ENCODE measurements at places on chromosomes 2 and 18. TPM values are rescaled to one million over a fixed set of nuclear protein-coding genes. Genes with fewer than 3 reads are reported as not detected.
A peak's percentile ranks its signal among the peaks of the same experiment; 100 is the strongest.

- DNase-seq: no peak
These were observed 764.3 kb downstream of the METTL4 start for GRCh38 chr18:1806884-1807615.

GRCh38 chr2:67898595-67898994, 164.2 kb downstream of the C1D start:
- no peak for DNase-seq

DNA sequence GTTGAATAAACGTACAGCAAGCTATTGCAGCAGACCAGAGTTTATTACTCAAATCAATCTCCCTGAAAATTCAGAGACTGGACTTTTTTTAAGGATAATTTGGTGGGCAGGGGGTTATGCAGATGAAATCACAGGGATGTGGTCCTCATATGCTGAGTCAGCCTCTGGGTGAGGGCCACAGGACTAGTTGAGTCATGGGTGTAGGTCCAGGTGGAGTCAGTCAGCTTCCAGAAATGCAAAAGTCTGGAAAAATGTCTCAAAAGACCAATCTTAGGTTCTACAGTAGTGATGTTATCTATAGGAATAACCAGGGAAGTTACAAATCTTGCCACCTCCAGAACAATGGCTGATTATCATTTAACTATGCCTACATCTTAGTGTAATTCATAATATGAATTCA, 51.1 kb downstream of the ARHGEF33 start:
- DNase-seq: peak; percentile 44

GRCh38 chr18:13076886-13077285, 85.7 kb downstream of the CEP192 start:
- no peak for DNase-seq

GRCh38 chr2:161005170-161005569, 155.1 kb upstream of the TANK start:
- no peak for DNase-seq

GRCh38 chr18:27599202-27599829, 414.2 kb upstream of the CHST9 start:
- DNase-seq: peak; percentile 20

GRCh38 chr2:197307933-197308521, 2.6 kb downstream of the ANKRD44 start:
- DNase-seq: no peak

GRCh38 chr2:6325616-6326015, 540.1 kb downstream of the CMPK2 start:
- no peak for DNase-seq

- DNase-seq: no peak
These were observed 23.0 kb downstream of the CYTIP start for GRCh38 chr2:157420771-157421323.

DNA sequence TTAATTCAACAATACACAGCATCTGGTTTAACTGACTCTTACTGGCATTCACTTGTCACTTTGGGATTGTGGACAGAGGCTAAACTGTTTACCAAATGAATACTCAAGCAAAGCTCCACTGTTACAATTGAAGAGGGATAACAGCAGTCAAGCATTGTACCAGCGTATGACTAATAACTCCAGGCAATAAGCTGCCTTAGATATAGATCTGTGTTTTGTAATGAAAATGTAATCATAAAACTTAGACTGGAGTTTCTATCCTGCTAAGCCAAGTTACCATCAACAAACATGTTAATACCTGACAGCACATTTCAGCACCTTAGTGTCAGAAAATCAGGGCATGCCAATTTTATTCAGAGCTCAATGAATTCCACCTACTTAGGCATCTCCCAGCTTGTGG, 889.5 kb downstream of the EPHA4 start:
- DNase-seq: peak; percentile 28

TOGARAM2 gene
- 0.26 TPM for total RNA-seq

GRCh38 chr18:5693699-5694294, 150.0 kb upstream of the EPB41L3 start:
- DNase-seq: peak; percentile 1

- no peak for DNase-seq
These were observed 14.6 kb upstream of the ACYP2 start for GRCh38 chr2:54100772-54101171.

GRCh38 chr2:132726155-132726554, 56.1 kb upstream of the LYPD1 start:
- DNase-seq: no peak

EPHA4 gene
- 12.8 TPM for total RNA-seq

DNA sequence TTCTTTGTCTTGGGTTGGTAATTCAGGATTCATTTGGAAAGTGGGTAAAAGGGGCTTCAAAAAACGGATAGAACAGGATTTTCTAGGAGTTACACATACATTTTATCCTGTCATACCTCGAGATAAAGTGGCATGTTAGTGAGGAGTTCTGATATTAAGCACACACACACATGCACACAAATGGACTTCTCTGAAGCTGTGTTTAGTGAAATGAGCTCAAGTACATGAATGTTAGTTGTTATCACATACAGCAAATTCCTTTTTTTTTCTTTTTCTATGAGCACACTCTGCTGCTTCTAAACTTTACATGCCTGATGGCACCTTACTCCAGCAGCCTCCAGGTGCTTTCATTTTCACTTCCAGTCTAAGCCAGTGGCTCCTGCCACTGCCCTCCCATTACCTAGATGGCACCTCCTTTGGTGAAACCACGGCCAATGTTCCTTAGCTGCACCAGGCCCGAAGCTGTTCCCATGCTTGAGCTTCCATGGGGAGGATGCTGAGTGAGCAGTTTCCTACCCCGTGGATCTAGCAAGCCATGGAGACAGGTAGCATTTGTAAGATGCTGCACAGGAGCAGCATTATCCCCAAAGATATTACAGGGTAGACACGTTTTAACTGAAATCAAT, 49.7 kb downstream of the STAT1 start:
- DNase-seq: no peak

DNA sequence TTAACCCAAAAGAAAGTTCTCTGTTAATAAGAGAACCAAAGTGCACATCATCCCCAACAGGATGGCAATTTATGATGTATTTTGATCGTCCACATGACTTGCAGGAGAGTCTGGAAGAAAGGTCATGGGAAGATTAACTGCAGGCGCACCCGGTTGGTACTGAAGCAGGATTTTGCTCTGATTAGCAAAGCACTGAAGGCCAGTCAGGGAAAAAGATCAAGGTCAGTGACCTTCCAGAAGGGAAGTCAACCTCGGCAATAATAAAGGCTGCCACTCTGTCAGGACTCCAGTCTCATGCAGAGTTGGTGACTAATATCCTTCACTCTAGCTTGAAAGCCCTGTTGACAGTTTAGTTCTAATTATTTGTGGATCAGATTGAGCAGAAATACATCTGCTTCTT, 432.7 kb upstream of the RAB12 start:
- no peak for DNase-seq

DNA sequence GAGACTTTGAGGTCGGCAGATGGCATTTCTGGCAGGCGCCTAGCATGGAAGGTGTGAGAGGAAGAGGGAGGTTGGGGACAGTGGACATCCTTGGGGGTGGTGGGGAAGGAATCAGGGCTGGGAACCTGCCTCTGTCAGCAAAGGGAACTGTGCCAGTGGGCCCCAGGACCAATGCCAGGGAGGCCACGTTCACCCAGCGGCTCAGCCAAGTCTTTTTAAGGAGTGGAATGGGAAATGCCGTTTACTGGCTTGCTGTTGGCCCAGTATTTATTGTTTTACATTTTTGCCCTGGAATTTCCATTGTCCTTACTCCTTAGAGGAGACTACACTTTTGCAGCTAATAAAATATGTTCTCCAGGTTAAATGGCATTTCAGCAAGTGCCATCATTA, 135.2 kb downstream of the MCFD2 start:
- DNase-seq: peak; percentile 42

BBS5 gene
- 7.1 TPM for total RNA-seq

GRCh38 chr18:54327818-54328217, 29.8 kb downstream of the STARD6 start:
- no peak for DNase-seq

CDCA7 gene
- total RNA-seq: 1.3 TPM

DNA sequence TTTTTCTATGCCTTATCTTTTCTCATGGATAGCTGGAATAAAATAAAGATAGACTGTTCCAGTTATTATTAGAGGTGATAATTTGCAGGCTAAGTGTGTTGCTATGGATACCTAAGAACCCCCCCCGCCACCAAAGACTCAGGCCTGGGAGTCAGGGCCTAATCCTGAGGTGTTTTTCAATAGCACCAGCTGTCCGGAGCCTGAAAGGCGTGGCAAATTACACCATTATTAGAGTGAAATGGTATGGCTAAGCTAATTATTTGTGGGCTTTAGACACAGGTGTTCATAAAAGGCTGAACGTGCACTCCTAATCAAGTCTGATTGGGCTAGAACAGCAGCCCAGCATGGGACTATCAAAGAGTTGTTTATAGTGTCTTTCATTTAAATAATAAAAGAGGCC, 293.2 kb upstream of the DCC start:
- DNase-seq: no peak

GRCh38 chr18:51654488-51655326, 457.2 kb upstream of the MEX3C start:
- no peak for DNase-seq

PDCD1 gene
- not detected for total RNA-seq

- no peak for DNase-seq
These were observed 142.7 kb downstream of the PDE11A start for GRCh38 chr2:177929662-177930522.

DNA sequence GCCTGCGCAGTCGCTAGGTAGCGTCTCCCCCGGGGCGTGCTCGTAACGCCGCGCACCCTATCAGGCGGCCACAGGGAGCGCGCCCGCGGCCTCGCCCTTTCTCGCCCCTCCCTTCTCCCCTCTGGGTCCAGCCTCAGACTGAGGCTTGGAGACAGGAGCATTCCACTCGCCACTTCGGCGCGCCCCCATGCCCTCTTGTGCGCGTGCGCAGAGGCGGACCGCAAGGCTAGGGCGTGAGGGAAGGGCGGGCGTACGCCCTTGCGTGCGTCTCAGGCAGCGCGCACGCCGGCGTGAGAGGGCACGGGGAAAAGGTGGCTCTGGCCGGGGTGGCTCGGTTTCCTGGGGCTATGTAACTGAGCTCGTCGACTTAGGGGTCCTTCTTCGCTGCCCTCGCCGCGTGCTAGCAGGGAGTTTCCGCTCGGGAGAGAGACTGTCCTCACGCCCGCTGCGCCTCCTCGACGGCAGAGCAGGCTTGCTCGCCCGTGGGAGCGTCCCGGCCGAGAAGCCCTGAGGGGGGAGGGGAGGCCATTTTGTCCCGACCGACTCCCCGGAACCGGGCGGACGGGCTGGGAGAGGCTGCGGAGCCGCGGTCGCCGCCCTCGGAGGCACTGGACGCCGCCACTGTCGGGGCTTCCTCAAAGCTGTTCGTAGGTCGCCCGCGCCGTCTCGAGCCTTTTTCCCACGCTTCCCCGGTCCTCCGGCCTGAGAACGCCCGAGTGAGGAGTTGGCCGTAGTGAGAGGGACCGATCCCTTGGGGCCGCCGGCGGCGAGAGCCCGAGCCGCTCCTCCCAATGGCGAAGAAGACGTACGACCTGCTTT, at the start of gene RAB10:
TSS of gene RAB10 (plus strand) at position 267 of the 819 bp plus-strand sequence. CDS start at position 792, 525 bp downstream.
- peak; percentile 98 for DNase-seq

CDK15 gene
- total RNA-seq: 1.3 TPM

NETO1 gene
- total RNA-seq: 0.26 TPM

GRCh38 chr2:70854411-70854810, 18.8 kb upstream of the CD207 start:
- no peak for DNase-seq

GRCh38 chr2:95238131-95238530, 30.8 kb downstream of the ZNF892 start:
- no peak for DNase-seq

GRCh38 chr18:48419277-48420022, 10.3 kb upstream of the ZBTB7C start:
- DNase-seq: no peak

GRCh38 chr2:29165362-29166241, 50.4 kb downstream of the CLIP4 start:
- DNase-seq: peak; percentile 82

BOLL gene
- not detected for total RNA-seq

- DNase-seq: peak; percentile 55
These were observed 23.4 kb upstream of the PTPN2 start for GRCh38 chr18:12907258-12907925.

GPR39 gene
- 1.3 TPM for total RNA-seq

RAB6C gene
- total RNA-seq: not detected

HAAO gene
- 2.8 TPM for total RNA-seq

GRCh38 chr2:225670111-225670974, 270.8 kb downstream of the NYAP2 start:
- DNase-seq: peak; percentile 47

DNA sequence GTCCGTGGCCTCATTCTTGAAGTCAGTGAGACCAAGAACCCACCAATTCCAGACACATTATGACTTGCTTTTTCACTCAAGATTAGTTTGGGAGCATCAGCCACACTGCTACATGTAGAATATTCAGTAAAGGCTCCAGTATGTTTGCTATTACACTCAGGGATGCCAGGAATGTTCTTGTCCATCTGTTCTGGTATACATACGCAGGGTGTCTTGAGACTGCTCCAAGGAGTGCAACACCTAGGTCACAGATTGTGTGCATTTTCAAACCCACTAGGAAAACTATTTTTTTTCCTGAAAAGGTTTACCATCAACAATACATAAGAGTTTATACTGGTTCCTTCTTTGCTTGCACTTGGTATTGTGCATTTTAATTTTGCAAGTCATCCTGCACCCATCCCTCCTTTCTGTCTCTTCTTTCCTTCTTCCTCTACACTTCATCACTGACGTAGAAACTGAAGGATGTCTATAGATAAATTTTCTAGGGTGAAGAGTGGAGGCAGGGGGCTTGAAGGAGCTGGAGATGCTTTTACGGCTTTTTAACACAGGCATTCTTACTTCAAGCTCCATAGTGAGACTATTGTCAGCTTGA, 35.3 kb upstream of the MAP2 start:
- peak; percentile 26 for DNase-seq

FBXO36 gene
- total RNA-seq: 3.5 TPM

DNA sequence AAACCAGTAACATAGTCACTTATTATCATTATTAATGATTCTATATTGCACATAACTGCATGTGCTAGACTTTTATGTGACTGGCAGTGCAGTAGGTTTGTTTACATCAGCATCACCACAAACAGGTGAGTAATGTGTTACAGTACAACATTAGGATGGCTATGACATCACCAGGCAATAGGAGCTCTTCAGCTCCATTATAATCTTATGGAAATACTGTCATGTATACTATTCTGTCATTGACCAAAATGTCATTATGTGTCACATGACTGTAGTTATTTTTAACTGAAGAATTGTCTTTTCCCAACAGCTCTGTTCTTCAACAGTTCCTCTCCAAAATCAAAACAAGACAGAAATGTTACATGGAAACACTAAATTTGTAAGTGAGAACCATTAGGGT, 96.3 kb downstream of the C18orf54 start:
- no peak for DNase-seq

- peak; percentile 71 for DNase-seq
These were observed 93.3 kb downstream of the HNRNPLL start for GRCh38 chr2:38509314-38509946.

- DNase-seq: no peak
These were observed 19.4 kb upstream of the RNF138 start for GRCh38 chr18:32072321-32072720.

GRCh38 chr2:38615237-38615636, 12.5 kb upstream of the HNRNPLL start:
- peak; percentile 59 for DNase-seq

SPOPL gene
- 15.2 TPM for total RNA-seq

DCTN1 gene
- total RNA-seq: 228 TPM

ICA1L gene
- total RNA-seq: 4.6 TPM

GRCh38 chr2:74436848-74437695, 4.7 kb downstream of the RTKN start:
- no peak for DNase-seq
